ENCODE measurements at places on chromosomes 12 and 14.

DNA sequence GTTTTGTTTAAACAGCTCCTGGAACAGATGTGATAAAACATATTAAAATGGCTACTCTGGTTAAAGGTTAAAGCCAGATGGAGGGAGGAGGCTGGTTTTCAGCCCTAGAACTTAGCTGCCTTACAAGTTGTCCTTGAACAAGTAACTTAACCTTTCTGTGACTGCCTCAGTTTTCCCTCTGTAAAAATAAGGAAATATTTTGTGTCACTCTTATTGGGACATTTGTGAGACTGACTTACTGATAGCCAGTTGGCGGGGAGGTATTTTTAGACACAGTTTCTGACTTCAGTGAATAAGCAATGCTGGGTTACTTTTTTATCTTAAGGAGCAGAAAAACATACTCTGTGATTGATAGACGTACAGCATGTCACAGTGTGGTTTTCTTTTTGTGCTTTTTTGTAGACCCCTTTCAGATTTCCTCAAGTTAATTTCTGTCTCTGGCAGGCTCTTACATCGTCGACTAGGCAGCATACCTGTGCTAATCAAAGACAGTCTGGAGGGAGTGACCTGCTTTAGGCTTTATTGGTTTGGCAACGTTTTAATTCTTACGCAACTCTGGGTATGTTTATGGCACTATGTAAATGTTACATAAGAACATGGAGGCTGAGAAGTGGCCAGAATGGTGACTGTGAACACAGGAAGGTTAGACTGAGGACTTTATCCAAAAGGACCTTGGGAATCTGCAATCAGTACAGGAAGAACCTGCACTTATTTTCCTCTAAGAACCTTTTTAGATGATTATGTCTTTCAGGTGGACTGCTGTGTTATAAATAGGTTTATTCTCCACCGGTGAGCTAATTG, 3.3 kb downstream of the ACVR1B start:
- peak overlapping the region; percentile 91 for H3K27ac ChIP-seq
- H3K4me3 ChIP-seq: peak overlapping the region; percentile 94
- H3K36me3 ChIP-seq: no peaks in the 10 kb centered on the region
- no peaks in the 10 kb centered on the region for H3K27me3 ChIP-seq
- peaks cover 44% of the 10 kb centered on the region for H3K4me1 ChIP-seq

DNA sequence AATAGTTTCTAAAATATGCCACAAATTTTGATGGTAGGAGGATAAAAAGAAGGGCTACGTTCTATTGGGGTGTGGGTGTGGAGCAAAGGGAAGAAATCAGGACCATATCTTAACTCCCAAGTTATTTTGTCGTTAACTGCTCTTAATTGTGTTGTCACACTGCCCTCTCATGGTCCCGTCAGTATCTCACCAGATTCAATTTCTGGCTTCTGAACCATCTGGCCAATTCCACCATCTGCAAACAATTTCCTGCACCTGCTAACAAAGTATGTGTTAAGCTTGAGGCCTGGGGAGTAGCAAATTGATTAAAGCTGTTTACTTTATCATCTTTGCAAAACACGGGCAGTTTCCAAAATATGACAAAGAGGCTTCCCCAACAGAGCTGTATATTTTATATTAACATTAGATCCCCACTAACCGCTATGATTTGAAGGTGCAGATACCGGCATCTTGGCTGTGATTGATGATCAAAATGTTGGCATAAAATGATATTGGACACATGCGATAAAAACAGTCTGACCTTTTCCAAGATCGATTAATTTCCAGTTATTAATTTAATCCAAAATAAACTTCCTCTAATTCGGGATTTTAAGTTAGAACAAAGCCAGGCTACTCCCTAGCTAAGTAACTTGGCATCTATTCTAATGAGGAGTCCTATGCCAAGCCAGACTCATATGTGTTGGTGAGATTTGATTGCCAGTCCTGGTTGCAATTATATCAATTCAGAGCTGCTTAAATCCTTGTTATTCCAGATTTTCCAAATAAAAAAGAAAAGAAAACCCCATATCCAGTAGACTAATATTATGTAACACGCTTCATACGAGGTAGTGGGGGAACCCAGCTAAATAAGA, 6.9 kb upstream of the DNM1L start:
- H3K4me1 ChIP-seq: no peaks in the 10 kb centered on the region

DNA sequence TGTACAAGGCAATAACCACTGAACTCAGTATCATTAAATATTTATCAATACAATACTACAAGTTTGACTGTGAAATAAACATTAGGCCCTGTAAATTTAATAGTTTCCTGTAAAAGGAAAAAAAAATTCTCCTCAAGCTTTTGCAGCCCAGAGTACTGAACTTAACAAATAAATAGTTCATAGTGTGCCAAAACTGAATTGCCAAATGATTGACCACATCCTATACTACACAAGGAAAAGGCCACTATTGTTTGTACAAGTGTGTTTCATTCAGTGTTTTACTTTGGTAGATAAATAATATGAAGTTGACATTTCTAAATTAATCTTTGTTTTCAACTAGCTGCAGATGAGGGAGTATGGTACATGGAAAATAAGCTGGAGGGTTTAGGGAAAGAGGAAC, 379.6 kb downstream of the FLRT2 start:
- H3K36me3 ChIP-seq: no peaks in the 10 kb centered on the region
- H3K27ac ChIP-seq: no peak overlapping the region
- DNase-seq: no peak
- no peaks in the 10 kb centered on the region for H3K4me1 ChIP-seq
- H3K27me3 ChIP-seq: no peaks in the 10 kb centered on the region
- no peak overlapping the region for H3K4me3 ChIP-seq

GRCh38 chr12:57247041-57247440, 3.9 kb downstream of the STAC3 start:
- no peak for DNase-seq
- H3K4me3 ChIP-seq: no peak overlapping the region

GRCh38 chr12:26451763-26452162, 256.4 kb downstream of the SSPN start:
- no peak overlapping the region for H3K4me3 ChIP-seq
- no peak for DNase-seq
- H3K36me3 ChIP-seq: no peaks in the 10 kb centered on the region
- no peaks in the 10 kb centered on the region for H3K4me1 ChIP-seq
- no peaks in the 10 kb centered on the region for H3K27me3 ChIP-seq

DNA sequence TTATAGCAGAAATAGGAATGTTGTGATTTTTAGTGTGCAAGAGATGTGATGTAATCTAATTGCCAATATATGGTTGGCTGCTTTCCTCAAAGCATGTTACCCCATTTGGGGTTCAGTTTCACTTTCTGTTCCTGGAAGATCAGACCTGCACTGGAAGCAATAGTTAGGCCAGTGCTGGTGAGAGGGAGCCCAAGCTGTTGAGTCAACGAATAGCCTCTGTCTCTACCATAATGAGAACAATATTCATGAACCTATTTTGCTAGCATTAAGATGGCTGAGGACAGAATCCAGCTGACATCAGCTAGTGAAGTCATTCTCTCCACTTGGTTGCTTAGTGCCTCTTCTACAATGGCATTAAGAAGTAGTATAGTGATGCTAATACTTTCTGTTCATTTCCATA, 379.9 kb upstream of the DCN start:
- no peaks in the 10 kb centered on the region for H3K27me3 ChIP-seq
- H3K4me1 ChIP-seq: no peaks in the 10 kb centered on the region
- no peak overlapping the region for H3K4me3 ChIP-seq

- no peak overlapping the region for H3K27ac ChIP-seq
- no peak overlapping the region for H3K4me3 ChIP-seq
- no peaks in the 10 kb centered on the region for H3K4me1 ChIP-seq
These were observed 34.5 kb downstream of the PRKCH start for GRCh38 chr14:61355892-61356325.

- H3K27ac ChIP-seq: no peak overlapping the region
- H3K4me1 ChIP-seq: peaks cover 18% of the 10 kb centered on the region
- no peak overlapping the region for H3K4me3 ChIP-seq
- H3K36me3 ChIP-seq: no peaks in the 10 kb centered on the region
- H3K27me3 ChIP-seq: no peaks in the 10 kb centered on the region
These were observed 201.8 kb upstream of the CCDC196 start for GRCh38 chr14:66284346-66284745.

DNA sequence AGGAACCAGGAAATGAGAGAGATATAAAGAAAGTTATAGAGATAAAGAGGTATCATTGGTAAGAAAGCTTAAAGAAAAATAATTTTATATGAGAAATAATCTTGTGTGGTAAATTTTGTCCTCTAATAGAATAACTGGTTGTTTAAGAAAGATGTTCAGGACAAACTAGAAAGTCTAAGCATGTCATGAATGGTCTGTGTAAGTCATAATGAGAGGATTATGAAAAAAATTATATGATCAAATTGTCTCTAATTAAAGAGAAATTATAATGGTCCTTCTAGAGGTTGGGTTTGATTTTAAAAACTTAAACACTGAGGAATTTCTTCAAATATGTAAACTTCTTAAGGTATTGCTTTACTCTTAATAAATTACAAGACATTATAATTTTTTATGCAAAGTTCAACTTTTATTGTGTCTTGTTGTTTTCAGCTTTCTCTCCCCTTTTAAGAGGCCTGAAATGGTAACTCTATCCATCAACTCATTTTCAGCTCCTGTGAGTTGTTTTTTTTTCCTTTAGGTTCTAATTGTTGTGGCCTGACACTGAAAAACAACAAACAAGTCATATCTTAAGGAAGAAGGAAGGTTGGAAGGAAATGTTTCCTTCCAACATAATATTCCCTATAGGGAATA, 88.2 kb upstream of the CNOT2 start:
- H3K27ac ChIP-seq: no peak overlapping the region
- no peak overlapping the region for H3K4me3 ChIP-seq
- H3K27me3 ChIP-seq: no peaks in the 10 kb centered on the region
- H3K4me1 ChIP-seq: no peaks in the 10 kb centered on the region

- H3K27ac ChIP-seq: no peak overlapping the region
- H3K27me3 ChIP-seq: no peaks in the 10 kb centered on the region
- no peak for DNase-seq
- no peaks in the 10 kb centered on the region for H3K4me1 ChIP-seq
- no peak overlapping the region for H3K4me3 ChIP-seq
- H3K36me3 ChIP-seq: no peaks in the 10 kb centered on the region
These were observed 16.6 kb downstream of the LRTM2 start for GRCh38 chr12:1836854-1837421.

DNA sequence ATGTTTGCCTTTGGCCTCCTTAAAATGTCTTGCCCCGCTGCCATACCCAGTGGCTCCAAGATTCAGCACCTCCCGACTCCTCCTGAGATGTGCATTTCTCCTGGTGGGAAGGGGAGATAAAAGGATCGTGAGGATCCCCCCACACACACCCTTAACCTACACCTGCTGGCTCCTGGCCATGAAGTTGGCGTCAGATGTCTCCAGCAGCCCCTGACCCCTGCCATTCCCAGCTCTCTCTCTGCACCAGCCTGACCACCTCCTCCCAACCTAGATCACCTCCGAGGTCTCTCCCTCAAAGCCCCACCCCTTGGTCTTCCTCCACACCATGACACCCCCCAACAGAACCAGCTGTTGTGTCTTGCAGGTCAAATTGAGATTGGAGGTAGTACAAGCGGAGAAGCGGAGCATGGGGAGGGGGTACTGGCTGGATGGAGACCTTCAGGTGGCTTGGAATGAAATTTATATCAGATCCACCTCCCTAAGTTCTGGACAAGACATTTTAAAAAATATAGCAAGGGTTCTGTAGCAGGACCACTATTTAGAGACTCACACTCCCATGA, 151.1 kb upstream of the FKBP4 start:
- H3K27me3 ChIP-seq: no peaks in the 10 kb centered on the region
- peaks cover 12% of the 10 kb centered on the region for H3K4me1 ChIP-seq
- no peak overlapping the region for H3K27ac ChIP-seq

DNA sequence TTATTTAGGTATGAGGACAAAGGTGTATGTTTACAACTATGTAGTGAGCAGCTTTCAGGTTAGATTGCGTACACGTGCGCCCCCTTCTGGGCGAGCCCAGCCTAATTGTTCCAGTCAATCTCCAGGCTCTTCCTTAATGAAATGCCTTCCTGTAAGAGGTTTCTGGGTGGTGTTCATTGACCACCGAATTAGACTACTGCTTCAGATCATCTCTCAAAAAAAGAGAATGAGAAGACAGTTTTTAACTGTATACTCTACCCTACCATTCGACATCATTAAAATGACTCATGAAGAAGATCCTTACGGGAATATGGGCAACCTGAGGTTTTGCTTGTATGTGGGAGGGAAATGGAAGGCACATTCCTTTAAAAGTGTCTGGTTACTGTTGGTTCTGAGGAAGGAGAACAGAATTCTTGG, 2.1 kb downstream of the LUM start:
- DNase-seq: no peak
- H3K27me3 ChIP-seq: no peaks in the 10 kb centered on the region
- H3K36me3 ChIP-seq: no peaks in the 10 kb centered on the region
- H3K4me3 ChIP-seq: no peak overlapping the region
- H3K4me1 ChIP-seq: no peaks in the 10 kb centered on the region

DNA sequence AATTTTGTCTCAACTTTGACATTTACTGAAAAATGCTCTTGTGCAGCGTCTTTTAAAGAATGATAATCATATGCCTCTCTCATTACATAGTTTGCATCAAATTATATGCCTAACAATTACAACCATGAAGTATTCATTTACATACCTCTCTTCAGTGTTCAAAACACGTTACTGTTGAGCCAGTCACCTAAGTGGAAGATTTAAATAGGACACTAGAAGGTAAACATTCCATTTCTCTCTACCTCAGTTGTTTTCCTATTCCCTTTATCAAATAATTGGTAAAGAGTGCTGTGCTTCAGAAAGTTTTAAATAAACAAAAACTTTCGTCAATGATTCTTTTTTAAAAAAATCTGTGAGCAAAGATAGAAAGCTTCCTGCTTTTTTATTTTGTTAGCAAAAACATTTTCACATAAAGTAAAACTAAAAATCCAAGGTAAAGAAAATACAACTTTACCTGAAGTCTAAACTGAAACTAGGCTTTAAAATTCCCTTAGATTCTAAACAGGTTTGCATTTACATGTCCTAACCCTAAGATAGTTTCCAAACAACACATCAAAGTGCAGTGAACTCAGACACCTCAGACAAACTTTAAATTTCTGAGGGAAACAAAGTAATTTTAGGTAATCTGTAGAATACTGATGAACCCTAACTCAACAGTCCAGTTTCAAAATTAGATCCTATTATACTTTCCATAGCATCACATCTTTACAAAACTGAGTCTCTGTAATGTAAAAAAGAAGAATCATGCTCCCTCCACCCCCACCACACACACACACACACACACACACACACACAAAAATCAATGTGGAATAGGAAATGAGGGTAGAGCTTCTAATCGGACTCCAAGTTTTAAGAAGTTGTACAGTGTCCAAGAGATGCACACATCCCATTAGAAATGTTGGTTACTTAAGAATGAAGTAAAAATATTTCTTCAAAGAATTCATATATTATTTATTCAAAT, 46.2 kb downstream of the PAWR start:
- peaks cover 43% of the 10 kb centered on the region for H3K4me1 ChIP-seq
- no peaks in the 10 kb centered on the region for H3K27me3 ChIP-seq
- no peak overlapping the region for H3K27ac ChIP-seq
- no peaks in the 10 kb centered on the region for H3K36me3 ChIP-seq
- no peak for DNase-seq
- H3K4me3 ChIP-seq: no peak overlapping the region

GRCh38 chr12:26790645-26790994, 42.4 kb downstream of the ITPR2 start:
- H3K4me3 ChIP-seq: no peak overlapping the region
- no peaks in the 10 kb centered on the region for H3K27me3 ChIP-seq
- DNase-seq: no peak
- no peak overlapping the region for H3K27ac ChIP-seq
- peaks cover 26% of the 10 kb centered on the region for H3K4me1 ChIP-seq

Measured in thoracic aorta (tissue), 2 donors.